ENCODE measurements at places on chromosomes 5 and 9.

- peak; percentile 72 for DNase-seq
These were observed 83.6 kb upstream of the TNFSF8 start for GRCh38 chr9:115013998-115014397.

DNA sequence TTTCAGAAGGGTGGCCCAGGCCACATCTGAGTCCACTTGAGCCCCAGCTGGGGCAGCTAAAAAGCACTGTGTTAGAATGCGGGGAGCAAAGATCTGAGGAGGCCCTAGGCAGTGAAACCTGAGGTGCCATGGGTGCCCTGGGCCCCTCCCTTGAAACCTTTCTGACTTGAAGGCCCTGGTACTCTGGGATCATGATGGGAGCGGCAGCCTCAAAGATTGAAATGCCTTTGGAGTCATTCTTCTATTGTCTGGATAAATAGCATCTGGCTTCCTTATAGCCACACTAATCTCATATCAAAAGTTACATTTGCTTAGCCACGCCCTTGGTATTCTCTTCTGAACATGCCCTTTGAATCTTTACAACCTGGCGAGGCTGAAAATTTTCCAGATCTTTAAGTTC, 7.7 kb upstream of the SEMA5A start:
- no peak for DNase-seq

DNA sequence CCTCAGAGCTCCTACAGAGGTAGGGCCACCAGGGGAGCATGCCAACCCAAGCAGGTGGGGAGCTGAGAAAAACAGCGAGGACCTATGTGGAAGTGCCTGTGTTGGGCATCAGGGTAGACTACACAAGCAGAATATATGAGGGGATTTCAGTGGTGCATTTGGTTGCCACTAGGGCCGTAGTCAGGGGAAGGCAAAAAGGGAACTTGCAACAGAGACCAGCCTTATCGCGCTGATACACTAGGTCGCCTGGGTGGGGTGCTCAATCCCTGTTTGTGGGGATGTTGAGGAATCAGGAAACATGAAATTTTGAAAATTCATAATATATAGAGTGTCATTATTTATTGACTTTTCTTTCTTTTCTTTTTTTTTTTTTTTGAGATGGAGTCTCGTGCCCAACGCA, 370.9 kb upstream of the PRR16 start:
- no peak for DNase-seq

DNA sequence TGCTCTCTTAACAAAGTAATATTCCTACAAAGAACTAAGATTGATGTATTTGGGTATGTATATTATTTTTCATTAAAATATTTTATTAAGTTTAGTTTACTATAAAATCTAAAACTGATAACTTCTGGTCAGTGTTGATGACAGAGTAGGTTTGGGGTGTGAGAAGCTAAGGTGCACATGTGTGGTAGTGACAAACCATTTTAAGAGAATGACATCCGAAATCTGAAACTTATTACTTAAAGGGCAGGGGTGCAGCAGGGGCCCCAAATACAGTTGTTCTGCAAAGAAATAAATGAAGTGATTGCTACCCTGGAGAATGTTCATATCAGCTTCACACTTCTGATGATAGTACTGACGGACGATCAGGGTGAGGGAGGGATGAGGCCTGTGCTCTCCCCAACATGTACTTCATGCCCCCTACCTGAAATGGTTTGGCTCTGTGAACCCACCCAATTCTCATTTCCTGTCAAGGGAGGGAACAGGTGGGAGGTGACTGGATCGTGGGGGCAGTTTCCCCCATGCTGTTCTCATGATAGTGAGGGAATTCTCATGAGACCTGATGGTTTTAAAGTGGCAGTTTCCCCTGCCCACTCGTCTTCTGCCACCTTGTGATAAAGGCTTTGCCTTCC, 125.3 kb upstream of the RFX3 start:
- no peak for DNase-seq

- DNase-seq = no peak
These were observed 11.7 kb downstream of the KCNV2 start for GRCh38 chr9:2729003-2729402.

GRCh38 chr5:34452170-34452828, 203.8 kb upstream of the RAI14 start:
- DNase-seq = no peak

- DNase-seq = no peak
These were observed 296.1 kb upstream of the DMAC1 start for GRCh38 chr9:8095672-8096086.

- DNase-seq = no peak
These were observed 199.8 kb upstream of the MVB12B start for GRCh38 chr9:126126807-126127206.

GRCh38 chr5:2917524-2917923, 166.0 kb upstream of the IRX2 start:
- DNase-seq = no peak

DNA sequence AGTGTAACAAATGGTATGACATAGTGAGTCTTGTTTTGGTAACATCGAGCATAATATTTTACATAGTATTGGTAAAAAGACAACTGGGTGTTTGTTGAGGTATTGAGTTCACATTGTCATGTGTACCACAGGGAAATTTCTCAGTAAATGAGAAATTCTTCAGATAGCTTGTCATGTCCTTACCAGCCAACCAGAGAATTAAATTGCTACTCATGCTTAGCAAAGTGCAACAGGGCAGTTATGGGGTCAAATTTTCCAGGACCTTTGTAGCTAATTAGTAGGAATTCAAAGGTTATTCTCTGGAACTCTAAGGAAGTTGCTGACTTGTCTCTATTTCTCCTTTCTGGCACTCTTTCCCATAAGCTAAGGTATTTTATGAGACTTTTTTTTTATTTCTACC, 595.7 kb downstream of the EFNA5 start:
- no peak for DNase-seq

GRCh38 chr5:143398451-143399237, 4.8 kb downstream of the NR3C1 start:
- DNase-seq = no peak

GRCh38 chr5:56818450-56819037, 3.2 kb downstream of the MAP3K1 start:
- no peak for DNase-seq

DNA sequence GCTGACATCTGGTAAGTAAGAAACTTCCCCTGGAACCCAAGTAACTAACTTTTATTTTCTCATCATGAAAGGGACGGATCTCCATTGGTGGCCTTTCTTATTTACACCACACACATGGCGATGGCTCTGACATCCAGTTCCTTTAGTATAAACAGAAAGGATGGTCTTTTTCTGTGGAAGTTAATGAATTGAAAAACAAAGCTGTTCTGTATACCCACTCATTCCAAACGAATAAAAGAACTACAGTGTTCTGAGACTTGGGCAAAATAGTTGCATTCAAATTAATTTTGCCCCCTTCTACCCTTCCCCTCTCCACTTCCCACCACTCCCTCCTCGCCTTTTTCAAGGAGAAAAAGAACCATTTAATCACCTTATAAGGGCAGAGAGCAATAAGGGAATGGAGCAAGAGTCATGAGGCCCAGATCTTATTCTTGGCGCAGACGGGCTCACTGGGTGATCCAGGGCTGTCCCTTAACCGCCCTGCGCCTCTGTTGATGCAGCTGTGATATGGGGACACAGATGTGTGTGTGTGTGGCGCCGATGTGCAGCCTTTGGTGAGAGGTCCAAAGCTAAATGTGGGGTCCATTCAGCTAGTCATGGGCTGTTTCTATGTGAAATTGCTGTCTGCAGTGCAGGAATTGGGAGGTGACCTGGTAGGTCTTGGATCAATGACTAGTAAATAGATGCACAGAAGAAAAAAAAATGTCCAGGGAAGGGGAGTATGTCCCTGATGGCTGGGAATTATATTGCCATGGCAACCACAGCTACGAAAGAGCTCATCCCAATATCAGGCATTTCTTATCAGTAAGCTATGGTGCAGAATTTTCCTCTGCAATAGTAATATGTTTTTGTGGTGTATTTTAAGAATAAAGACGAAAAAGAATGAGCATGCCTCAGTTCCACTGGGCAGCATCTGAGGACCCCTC, 141.5 kb upstream of the ERCC6L2 start:
- no peak for DNase-seq

DNA sequence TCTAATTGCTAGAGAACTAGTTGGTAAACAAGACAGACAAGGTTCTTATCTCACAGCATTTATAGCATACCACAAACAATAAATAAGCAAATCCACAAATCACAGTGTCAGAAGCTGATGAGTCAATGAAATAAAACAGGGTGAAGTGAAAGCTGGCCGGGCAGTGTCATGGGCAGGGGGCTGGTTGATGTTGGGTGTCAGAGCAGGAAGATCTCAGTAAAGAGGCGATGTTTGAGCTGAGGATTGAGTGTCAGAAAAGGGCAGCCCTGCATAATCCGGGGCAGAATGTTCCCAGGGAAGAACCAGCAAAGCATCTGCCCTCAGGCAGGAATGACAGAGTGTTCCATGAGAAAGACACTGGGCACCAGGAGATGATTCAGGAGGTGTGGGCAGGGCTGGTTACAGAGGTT, 183.4 kb downstream of the GOLPH3 start:
- DNase-seq = no peak

GRCh38 chr9:7579351-7579750, 220.2 kb downstream of the DMAC1 start:
- no peak for DNase-seq

- no peak for DNase-seq
These were observed at the start of gene BTNL9 for GRCh38 chr5:181039931-181040630. Gene BTNL9 (plus strand): TSS chr5:181040266. CDS start chr5:181045490, 5,224 bp downstream.

DNA sequence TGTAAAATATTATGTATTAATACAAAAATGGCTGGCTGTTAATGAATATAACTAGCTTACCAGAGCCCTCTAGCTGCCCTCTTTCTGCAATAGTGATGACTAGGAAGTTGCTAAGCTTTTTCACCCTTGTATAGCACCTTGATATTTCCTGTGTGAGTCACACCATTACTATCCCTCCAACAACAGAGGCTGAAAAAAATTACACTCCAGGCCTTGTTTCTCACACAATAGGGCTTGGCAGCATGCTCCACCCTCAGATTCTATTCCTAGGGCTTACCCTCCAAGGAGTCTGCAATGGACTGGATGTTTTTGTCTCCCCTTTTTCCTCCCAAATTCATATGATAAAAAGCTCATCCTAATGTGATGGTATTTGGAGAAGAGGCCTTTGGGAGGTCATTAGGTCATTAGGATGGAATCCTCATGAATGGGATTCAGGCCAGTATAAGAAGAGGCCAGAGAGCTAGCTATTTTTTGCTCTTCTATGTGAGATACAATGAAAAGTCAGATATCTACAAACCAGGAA, 184.6 kb upstream of the MAP1B start:
- no peak for DNase-seq
